NCI-H1417 (cell line): ENCODE measurements at places on chromosomes 13 and 19.

- DNase-seq, result no peak
Measured at GRCh38 chr13:35468195-35468594, 8.3 kb downstream of the MAB21L1 start.

DNA sequence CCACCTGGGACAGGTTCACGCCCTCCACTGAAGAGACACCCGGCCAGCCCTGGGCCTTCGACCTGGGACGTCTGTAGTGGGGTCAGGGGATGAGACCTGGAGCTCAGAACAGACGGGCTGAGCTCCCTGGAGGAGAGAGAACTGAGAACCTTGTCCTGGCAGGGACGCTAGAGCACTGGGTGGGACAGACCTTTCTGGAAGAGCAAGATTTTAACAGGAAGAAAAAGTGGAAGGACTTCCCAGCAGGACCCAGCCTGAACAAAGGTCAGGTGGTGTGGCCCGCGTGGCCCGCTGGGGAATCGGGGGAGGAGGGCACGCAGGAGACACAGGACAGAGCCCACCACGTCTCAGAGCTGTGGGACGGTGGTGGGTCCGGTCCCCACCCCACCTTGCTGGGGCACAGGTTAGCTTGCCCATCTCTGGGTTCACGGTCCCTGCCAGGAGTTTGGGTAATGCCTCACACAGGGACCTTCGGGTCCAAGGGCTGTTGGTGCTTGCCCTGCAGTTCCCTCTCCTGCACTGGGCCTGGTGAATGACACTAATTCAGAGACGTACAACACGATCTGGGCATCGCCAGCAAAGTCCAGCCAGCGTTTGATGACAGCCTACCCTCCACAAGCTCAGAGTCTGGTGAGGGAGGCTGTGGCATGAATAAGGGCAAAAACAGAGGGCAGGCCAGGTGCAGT is 1.2 kb upstream of the EFNA2 start:
- no peak for DNase-seq

DNA sequence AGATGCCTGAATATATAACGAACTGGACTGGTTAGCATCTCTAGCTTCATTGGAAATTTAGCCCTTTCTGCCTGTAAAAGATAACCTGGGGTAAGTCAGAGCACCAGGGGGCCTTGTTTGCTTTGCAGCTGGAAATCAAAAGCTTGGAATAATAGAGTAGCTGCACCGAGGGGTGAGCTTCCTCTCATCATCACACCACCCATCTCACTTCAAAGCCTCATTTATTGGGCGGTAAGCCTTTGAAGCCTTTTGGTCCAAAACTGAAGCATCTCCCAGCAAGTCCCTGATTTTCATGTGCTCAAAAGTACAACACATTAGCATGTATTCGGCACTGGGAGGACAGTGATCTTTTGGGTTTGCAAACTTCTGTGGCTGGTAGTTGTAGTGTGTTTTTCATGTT is 405.1 kb downstream of the FOXO1 start:
- peak; percentile 3 for DNase-seq

DNA sequence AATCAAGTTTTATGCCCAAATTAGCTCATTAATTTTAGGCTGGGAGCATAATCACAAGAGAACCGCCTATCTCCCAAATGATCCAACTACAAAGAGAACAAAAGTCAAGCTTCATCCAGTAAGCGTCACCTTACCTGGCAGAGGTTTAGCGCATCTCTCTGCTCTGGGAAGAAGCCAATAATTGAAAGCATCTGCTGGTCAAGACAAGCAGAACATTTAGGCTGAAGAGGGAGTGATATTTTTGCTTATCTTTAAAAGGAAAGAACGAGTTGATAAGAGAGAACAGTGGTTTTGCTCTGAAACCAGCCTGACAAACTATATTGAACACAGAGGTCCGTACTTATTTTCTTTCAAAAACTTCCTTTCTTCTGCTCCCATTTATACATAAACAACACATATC is 242.1 kb downstream of the ENOX1 start:
- no peak for DNase-seq

- no peak for DNase-seq
Measured at GRCh38 chr13:43139211-43139610, 115.8 kb downstream of the DNAJC15 start.

- no peak for DNase-seq
Measured at GRCh38 chr13:34512817-34513216, 429.3 kb upstream of the NBEA start.

GRCh38 chr19:39167461-39168257 is 29.1 kb upstream of the NCCRP1 start:
- DNase-seq, result peak; percentile 57

DNA sequence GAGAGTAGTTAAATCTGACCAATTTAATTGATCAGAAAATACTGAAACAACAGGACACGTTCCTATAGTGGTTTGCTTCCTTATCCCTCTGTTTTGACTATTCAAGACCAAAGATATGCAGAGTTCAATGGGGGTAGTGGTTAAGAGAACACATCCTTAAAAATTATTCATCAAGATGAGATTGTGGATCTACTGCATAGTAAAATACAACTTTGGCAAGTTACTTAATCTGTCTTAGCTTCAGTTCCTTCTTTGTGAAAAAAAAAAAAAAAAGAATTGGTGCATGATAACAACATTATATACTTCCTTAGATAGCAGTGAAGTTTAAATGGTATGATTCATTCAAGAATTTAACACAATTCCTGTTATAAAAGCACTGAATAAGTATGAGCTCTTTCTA is 552.1 kb downstream of the DCT start:
- DNase-seq, result no peak

GRCh38 chr13:99995104-99995588 is 13.6 kb downstream of the ZIC2 start:
- DNase-seq, result no peak

- no peak for DNase-seq
Measured at GRCh38 chr13:30134578-30134977, 172.8 kb downstream of the KATNAL1 start.

DNA sequence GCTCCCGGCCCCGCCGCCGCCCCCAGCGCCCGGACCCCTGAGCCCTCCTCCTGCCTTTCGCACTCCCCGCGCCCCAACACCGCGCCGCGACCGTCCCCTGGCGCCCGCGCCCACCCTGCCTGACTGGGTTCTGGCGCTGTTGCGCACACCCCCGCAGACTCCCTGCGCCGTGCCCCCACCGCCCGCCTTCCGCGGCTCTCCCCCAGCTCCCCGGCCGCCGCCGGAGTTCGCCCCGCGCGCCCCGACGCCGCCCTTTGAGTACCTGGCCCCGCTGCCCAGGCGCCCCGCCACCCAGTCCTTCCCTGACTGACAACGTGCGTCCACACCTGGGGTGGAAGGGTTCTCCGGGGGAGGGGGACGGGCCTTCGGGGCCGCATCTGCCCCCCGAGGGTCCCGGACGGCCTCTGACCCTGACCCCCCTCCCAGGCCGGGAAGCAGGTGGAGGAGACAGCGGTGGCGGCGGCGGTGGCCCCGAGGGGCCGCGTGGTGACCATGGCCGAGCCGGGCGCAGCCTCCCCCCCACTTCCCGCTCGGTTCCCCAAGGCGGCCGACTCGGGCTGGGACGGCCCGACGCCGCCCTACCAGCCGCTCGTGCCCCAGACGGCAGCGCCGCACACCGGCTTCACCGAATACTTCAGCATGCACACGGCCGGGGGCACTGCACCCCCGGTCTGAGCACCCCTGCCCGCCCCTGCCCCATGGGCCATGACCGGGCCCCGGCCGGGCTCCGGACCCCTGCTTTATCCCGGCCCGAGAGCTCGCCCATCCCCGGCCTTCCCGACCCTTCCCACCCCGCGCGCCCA is 1.4 kb upstream of the MEGF8 start:
- DNase-seq, result no peak

- DNase-seq, result peak; percentile 89
Measured at GRCh38 chr13:27171827-27172494, 350 bp upstream of the USP12 start.

DNA sequence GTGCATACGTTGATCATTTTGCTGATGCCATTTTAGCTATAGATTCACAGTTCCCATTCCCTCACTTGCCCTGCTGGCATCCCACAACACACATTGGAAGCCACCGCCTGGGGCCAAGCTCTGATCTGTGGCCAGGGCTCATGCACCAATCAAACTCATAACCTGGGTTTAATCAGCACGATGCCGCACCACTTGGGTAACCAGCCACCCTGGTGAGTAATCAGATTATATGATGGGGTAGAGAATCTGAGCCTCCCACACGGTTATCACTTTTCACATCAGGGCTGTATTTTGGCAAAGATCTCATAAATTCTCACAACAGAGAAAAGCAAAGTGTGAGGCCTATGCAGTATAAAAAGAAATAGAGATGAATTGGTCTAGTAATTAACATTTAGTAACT is 66.0 kb upstream of the TNFRSF19 start:
- DNase-seq, result no peak

DNA sequence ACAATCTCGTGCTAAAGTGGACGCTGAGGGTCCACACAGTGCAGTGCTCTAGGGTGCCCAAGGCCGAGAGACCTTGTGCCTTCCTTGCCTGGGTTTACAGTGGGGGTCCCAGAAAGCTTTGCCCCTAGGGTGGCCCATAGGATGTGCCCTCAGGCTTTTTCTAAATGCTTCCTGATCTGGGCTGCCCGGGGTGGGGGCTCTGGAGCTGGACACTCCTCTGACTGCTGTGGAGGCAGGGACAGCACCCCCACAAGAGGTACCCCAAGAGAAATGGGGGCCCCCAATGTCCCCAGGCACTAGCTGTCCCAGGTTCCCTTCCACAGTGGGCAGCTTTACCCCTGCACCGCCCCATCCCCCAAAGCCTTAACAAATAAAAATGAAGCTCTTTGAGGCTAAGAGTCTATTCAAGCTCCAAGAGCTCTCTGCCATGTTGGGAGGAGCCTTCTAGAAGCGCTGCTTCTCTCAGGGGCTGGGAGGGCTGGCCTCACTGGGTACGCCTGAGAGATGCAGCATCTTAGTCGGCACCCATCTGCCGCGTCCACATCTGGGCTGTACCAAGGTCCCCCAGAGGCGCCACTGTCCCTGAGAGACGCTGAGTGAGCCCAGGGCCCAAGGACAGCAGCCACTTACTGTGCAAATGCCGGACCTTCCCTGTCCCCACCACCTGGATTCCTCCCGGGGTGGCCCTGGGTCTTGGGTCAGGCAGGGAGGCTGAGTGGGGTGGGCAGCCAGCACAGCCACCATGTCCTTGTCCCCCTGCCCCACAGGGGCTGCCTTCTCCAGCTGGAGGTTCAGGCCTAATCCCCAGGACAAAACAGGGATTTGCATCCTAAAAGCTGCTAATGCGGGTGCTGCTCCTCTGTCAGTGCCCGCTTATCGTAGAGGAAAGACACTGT is 27.4 kb downstream of the CEBPA start:
- DNase-seq, result no peak

DNA sequence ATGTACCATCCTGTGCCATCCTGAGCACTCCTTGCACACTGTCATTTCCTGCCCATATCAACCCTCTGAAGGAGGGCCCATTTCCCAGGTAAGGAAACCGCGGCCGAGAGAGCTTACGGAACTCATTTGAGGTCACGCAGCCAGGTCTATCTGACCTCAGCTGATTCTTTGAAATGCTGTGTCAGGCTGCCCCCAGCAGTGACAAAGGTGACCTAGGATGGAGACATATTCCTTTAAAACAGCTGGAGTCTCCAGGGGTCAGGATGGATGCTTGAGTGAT is 42.2 kb upstream of the VSTM2B start:
- no peak for DNase-seq

DNA sequence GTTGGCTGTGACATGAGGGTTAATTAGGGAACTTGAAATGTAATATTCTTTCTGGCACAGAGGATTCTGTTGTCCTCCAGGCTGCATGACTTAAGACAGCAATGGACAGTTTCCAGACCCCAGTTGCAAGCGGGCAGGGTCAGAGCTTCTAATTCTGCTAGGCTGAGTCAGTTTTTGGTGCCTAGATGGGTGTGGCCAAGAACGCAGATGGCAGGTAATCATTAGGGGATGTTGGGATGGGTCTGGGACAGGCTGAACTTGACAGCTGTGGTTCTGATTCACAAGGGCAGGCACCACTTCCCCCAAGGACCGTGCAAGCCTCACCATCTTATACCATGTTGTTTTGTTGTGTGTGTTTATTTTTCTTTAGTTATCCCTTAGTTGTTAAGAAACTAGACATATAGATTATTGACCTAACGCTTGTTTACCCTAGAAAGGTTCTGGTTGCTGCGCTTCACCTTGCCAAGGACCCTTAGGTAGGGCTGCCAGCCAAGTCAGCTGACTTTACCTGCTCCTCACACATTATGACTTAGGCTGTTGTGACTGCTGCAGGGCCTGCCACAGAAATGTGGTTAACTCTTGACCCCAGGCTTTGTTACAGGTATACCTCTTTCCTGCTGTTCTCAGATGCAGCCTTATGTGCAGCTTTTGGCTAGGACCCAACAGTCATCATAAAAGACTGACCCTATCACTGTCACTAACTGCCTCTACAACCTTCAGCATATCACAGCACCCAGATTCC is 117.7 kb upstream of the KLF12 start:
- no peak for DNase-seq

DNA sequence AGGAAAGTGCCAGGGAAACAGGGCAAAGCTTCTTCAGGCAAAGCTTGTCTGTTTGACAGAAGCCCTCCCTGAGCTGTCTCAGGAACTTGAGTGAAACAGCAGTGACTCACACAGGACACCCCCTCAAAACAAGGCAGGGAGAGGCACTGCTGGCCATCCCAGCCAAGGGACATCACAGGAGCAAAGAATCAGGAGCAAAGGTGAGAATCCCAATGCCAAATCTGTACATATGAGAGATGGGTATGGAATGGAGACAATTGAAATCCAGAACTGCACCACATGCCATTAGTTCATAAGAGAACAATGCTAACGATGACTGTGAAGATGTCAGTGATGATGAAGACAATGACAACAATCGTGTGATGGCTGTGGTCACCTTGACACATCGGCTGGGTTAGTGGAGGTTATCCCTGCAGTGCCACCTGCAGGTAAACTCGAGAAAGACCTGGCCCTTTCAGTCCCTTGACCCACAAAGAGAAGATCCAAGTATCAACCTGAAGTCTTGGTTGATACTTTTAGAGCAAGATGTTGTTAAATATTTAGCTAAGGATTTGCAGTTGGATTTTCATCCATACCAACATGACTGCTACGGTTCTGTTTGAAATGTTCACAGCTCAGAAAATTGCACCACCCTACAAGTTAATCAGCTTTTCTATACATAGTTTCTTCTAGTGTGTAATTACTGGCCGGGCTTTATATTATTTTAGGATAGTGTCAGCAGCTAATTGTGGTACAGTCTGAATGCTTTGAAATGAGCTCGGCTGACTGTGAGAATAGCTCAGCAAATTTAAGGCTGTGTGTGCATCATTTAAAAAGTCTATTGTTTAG is 42.0 kb upstream of the IPO5 start:
- DNase-seq, result peak; percentile 68

DNA sequence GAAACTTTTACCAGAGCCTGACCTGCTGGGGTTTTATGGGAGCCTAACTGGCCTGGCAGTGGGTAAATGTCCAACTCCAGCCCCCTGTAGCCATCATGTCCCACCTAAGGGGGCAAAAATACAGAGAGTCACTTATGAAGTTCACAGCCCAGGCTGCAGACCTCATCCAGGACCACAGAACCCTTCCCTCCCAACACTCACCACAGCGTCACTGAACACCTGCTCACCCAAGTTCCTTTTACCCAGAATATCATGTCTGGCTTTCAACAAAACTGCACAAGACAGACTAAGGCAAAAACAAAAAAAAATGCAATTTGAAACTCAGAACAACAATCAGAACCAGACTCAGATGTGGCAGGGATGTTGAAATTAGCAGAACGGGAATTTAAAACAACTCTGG is 6.4 kb downstream of the CEACAM3 start:
- DNase-seq, result no peak
